ENCODE measurements at places on chromosomes 7 and 10.

DNA sequence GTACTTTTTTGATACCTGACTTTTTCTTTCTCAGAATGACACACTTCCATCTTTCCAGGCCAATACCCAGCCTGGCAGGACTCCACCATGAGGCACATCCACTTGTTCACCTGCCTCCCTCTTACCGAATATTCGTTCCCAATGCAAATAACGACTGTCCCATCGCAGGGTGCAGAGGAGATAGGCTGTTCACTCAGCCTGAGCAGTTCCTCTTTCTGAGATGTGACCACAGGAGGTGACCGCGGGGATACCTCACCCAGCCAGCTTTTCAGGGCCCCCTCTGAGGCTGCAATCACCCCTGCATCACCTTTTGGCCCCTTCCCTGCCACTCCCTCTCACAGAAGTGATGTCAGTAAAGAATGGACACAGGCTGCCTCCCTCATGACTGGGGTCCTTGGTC lies 28.3 kb downstream of the PTPRN2 start:
- no peak for DNase-seq

DNA sequence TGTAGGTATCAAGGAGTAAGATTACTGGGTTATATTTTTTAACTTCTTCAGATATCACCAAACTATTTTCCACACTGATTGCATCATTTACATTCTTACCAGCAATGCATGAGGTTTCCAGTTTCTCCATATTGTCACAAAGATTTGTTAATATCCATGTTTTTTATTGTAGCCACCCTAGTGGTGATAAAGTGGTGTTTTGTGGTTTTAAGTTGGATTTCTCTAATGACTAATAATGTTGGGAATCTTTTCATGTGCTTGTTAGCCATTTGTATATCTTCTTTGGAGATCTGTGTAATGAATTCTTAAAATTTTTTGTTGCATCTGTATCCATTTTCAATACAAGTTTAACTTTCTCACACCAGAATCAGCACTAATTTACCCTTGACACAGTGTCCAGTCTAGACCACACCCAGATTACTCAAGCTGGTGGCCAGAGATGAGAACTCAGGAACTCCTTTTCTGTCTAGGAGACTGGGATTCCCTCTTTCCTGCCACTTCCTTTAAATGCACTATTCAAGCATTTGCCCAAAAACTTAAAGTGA lies 67.0 kb upstream of the PLXDC2 start:
- DNase-seq, result peak; percentile 40

GRCh38 chr10:127576740-127577161 lies 27.6 kb downstream of the NPS start:
- DNase-seq, result no peak

GRCh38 chr7:120832803-120833202 lies 25.1 kb downstream of the TSPAN12 start:
- DNase-seq, result no peak

- DNase-seq, result no peak
Observed at GRCh38 chr7:94176694-94177200, 172.6 kb upstream of the BET1 start.

GRCh38 chr7:134014935-134015334 lies 112.2 kb upstream of the LRGUK start:
- DNase-seq, result no peak

DNA sequence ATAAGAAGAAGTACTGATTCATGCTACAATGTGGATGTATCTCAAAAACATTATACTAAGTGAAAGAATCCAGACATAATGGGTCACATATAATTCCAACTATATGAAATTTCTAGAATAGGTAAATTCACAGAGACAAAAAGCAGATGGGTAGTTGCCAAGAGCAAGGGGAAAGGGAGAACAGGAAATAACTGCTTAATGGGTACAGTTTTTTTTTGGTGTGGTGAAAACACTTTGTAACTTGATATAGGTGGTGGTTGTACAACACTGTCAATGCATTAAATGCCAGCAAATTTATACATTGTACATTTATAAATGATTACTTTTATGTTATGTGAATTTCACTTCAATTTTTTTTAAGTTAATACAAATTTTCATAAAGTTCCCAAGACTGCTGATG lies 19.4 kb upstream of the LRRN3 start:
- no peak for DNase-seq

GRCh38 chr7:84914598-84914997 lies 272.3 kb downstream of the SEMA3D start:
- DNase-seq, result no peak

- no peak for DNase-seq
Observed at GRCh38 chr7:149285603-149286002, 23.6 kb downstream of the ZNF783 start.

DNA sequence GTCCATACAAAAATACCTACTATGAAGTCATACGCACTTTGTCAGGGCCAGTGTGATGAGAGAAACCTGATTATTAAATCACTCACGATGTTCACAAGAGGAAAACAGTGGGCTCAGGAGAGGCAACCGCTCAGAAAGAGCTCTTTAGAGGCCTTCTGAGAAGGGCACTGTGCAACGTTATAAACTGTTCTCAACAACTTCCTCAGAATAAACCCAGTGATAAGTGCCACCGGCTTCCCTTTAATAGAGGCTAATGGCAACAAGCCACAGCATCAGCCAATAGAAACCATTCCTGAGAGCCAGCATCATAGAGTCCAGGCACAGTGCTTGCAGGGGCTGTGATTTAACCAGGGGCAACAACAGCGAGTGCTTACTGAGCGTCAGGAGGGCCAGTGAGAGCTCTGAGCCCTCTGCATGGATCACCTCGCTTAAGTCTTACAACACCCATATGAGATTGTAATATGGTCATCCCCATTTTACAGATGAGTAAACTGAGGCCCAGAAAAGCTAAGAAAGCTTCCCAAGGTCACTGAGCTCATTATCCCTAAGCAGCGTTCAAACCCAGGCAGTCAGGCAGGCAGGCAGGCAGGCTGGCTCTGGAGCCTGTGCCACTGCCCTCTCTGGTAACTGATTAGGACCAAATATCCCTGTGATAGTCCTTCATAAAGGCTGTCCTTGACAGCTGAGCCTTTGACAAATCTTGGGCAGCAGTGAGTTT lies 30.9 kb upstream of the ATXN7L1 start:
- DNase-seq, result no peak
